ENCODE measurements at places on chromosomes 7 and 10. TPM values are rescaled to one million over a fixed set of nuclear protein-coding genes. Genes with fewer than 3 reads are reported as not detected.
A peak's percentile ranks its signal among the peaks of the same experiment; 100 is the strongest.

DNA sequence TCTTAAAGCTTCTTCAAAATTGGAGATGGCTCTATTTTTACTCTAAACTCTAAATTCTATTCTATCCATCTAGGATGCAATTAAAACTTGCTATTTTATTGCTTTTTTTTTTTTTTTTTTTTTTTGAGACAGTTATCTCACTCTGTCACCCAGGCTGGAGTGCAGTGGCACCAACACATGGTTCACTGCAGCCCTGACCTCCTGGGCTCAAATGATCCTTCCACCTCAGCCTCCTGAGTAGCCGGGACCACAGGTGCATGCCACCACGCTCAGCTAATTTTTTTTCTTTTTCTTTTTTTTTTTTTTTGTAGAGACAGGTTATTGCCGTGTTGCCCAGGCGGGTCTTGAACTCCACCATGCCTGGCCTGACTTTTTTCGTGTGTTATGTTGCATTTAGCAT lies 41.2 kb downstream of the DNAJC1 start:
- no peak for DNase-seq

SLC16A9 gene
- 129 TPM for total RNA-seq

GRCh38 chr7:78253850-78254725 lies 455.5 kb downstream of the PHTF2 start:
- no peak for DNase-seq

DNA sequence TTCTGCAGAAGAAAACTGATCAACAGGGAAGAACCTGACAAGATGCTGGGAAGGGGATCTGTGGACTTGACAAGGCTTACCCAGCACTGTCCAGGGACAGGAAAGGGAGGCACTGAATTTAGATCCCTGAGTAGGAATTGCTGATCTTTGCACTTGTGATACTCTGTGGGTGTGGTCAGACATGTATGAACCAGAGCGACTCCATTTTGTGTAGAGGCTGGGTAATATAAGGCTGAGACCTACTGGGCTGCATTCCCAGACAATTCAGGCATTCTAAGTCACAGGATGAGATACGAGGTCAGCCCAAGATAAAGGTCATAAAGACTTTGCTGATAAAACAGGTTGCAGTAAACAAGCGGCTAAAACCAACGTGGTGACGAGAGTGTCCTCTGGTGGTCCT lies 60.7 kb downstream of the CCDC3 start:
- no peak for DNase-seq

- peak; percentile 76 for DNase-seq
These were observed 123.8 kb downstream of the KCNMA1 start for GRCh38 chr10:77513781-77514331.

DNA sequence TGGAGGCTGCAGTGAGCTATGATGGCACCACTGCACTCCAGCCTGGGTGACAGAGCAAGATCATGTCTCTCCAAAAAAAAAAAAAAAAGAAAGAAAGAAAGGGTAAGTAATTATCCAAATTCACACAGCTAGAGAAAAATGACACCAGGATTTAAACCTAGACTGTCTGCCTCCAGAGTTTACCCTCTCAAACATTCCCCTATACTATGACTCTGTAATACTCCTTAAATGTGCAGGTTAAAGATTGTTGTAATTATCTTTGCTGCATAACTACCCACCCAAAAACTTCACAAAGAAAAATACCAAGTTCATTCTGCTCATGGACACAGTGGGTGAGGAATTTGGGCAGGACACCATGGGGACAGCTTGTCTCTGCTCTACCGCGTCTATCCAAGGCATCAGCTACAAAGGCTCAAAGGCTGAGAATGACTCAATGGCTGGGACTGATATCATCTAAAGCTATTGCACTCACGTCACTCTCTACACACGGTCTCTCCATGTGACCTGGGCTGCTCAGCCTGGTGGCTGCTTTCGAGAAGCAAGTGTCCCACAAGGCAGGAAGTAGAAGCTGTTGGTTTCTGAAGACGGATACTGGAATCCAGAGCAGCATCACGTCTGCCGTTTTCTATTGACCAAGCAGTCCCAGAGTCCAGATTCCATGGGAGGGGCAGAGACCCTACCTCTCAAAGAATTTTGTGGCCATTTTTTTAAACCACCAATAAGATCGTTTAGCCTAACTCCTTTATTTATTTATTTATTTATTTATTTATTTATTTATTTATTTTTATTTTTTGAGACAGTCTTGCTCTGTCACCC lies 185.7 kb upstream of the AUTS2 start:
- DNase-seq: peak; percentile 56

DNA sequence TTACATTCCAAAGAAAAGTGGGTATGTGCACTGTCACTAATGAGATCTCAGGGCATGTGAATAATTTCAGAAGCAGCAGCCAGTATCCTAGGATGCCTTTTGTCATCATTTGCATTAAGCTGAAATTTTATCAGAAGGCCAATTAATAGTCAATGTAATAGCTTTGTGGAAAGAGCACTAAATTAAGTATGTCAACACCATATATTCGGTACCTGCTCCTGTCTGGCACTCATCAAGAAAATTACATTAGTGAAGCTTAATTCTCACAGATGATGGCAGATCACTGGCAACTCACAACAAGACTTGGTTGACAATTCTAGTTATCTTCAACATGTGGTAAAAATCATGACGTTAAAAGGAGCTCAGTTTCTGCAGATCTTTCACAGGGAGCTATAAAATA lies 271.4 kb downstream of the PARD3 start:
- no peak for DNase-seq

DNA sequence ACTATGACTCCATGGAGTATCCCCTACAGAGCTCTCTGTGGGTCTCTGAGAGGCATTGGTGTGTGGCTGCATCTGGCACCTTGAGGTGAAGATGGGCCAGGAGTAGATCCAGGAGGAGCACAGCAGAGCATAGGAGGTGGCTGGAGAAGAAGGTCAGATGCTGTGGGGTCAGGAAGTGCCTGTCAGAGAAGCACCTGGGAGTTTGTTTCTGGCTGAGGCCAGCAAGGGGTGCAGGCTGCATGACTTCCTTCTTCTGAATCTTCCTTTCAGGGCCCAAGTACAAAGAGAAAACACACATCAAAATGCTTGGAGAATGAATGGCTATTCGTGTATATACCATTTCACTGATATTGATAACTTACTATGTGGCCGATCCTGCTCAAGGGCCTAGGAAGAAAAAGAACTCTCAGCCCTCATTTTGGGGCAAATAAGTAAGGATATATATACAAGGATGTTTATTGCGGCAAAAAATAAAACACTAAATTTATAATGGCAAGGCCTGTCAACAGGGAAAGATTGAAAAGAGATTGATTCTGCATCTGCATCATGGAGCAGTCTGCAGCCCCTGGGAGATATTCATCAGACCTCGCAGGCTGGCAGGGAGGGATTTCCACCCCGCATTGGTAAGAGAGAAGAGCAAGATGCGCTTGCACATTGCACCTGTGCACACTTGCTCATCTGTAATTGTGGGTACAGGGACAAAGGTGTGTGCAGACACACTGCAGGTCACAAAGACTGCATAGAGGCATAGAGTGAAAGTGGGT lies 39.2 kb downstream of the PTPRE start:
- DNase-seq: no peak

DNA sequence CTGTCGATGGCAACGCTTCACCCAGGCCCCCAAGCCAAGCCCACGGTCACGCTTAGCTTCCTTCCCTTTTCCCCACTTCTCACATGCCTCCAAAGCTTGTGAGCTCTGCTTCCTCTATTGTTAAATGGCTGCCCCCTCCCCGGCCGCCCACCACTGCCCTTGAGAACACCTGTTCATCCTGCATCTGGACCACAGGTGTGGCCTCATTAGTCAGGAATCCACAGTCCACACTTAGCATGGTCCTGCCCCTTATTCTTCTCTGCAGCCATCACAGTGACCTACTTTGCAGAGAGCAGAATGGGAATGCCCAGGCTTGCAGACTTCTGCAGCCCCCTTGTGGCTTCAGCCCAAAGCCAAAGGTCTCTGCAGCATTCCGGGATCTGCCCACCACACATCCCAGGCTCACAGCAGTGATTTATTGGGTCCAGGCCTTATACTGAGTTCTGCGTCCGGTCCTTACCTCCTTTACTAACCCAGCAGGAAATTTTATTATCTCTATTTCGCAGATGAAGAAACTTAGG lies 66.9 kb downstream of the PTPRE start:
- DNase-seq: no peak

- DNase-seq: no peak
These were observed 252.2 kb downstream of the NSUN6 start for GRCh38 chr10:18399158-18399557.

DNA sequence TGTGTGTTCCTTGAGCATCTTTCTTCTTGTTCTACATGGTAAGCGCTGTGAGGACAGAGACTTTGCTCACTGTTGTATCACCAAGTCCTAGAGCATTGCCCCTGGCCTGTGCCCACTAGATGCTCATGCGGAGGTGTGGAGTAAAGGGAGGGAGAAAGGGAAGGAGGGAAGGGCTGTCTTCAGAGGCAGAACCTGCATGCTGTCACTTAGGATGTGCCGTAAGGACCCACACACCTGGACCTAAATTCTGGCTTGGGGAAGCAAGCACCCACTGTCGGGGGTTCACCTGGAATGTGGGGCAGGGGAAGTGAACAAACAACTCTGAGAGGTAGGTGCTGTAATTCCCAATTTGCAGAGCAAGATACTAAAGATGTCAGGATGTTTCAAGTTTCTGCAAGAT lies 129.5 kb downstream of the PTPN20 start:
- DNase-seq: no peak

DNA sequence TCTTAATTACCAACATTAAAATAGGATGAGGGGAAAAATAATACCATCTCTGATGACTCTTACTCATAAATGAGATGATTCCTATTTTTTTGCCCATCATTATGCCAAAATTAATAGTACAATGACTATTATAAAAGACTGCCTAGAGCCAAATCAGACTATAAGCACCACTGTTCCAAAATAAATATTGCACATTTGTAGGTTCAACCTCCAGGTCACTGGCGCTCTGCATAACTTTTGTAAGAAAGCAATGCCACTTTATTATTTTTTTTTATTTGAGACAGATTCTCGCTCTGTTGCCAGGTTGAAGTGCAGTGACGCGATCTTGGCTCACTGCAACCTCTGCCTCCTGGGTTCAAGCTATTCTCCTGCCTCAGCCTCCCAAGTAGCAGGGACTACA lies 142.5 kb upstream of the SP8 start:
- DNase-seq: no peak

GRCh38 chr10:133565441-133566294 lies at the start of gene SYCE1:
Gene SYCE1, minus strand, starts transcription at chr10:133565583. Its CDS starts 54 bp downstream, at chr10:133565529.
- DNase-seq: no peak

DNA sequence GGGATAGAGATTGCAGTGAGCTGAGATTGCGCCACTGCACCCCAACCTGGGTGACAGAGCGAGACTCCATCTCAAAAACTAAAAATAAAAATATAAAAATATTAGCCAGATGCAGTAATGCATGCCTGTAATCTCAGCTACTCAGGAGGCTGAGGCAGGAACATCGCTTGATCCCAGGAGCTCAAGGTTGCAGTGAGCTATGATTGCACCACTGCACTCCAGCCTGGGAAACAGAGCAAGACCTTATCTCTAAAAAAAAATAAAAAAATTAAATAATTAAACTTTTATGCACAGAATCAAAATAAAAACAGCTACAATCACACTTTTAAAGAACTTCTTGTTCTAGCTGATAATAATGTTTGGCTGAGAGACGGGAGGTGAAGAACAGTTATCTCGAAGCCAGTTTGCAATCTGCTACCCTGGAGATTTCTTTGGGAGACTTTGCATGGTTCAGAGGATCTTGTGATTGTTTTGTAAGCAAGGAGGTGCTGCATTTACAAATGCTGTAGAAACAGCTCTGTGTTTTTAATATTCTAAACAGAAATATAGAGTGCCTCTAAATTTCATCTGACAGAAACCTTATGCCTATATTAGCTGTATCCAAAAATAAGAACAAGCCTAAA lies 19.9 kb upstream of the MACROH2A2 start:
- DNase-seq: no peak

CPN1 gene
- total RNA-seq: not detected

GRCh38 chr7:41197769-41198168 lies 505.1 kb downstream of the INHBA start:
- DNase-seq: no peak

KNDC1 gene
- 35.9 TPM for total RNA-seq

GRCh38 chr7:12054830-12055229 lies 156.3 kb upstream of the TMEM106B start:
- DNase-seq: no peak

- no peak for DNase-seq
These were observed 42.6 kb upstream of the CXCL12 start for GRCh38 chr10:44427479-44427878.

VWA2 gene
- not detected for total RNA-seq

NUDT13 gene
- total RNA-seq: 2.4 TPM

GRCh38 chr7:26055241-26055640 lies 96.8 kb upstream of the NFE2L3 start:
- no peak for DNase-seq

- no peak for DNase-seq
These were observed 420 bp upstream of the KLHL7 start for GRCh38 chr7:23105086-23105643.

DNA sequence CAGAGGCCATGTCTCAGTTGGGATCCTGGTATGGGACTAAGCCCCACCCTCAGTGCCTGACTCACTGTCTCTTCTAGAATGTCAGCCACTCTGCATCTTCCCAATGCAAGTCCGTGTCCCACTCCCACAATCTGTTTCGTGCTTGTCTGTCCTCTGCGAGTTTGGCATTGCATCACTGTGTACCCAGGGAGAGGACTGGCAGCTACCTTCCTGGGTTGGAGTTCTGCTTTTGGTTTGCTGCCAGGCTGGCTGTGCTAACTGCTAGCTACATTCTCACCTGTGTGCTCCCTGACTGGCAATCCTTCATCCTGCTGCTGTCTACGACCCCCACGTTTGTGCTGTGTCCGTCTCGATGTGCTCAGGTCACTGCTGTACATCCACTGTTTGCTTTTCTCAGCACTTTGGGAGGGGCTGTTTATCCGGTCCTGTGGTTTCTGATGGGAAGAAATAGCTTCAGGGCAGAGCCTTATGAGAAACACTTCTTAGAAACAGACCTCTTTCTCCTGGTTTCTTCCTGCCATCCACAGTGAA lies 56.0 kb upstream of the GLI3 start:
- no peak for DNase-seq
